ENCODE measurements at places on chromosomes 3 and 15. TPM values are rescaled to one million over a fixed set of nuclear protein-coding genes. Genes with fewer than 3 reads are reported as not detected.

Gene SPINK8
- polyA plus RNA-seq, result not detected

Gene POU1F1
- polyA plus RNA-seq, result not detected

Gene ANKRD34C
- polyA plus RNA-seq, result not detected

DNA sequence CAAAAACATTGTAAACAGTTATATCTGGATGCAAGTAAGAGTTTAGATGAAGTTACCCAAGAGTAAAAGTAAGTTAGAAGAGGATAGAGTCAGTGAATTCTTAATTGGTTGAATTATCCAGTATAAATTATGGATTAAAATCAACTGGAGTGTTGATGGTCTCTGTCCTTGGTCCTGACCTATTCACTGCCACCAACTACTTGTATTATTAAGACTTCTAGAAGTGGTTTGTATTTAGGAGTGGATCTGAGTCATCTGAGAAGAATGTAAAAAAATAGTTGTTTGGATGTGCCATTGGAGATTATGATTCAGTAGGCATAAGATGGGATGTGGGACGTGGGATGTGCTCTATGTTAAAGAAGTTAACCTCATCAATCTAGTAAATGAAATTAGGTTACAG lies 86.4 kb downstream of the SYNPR start:
- DNase-seq, result no peak

- no peak for DNase-seq
These were observed 6.6 kb downstream of the MOBP start for GRCh38 chr3:39474126-39474515.

- no peak for DNase-seq
These were observed 42.6 kb downstream of the WHAMM start for GRCh38 chr15:82851981-82852511.

DNA sequence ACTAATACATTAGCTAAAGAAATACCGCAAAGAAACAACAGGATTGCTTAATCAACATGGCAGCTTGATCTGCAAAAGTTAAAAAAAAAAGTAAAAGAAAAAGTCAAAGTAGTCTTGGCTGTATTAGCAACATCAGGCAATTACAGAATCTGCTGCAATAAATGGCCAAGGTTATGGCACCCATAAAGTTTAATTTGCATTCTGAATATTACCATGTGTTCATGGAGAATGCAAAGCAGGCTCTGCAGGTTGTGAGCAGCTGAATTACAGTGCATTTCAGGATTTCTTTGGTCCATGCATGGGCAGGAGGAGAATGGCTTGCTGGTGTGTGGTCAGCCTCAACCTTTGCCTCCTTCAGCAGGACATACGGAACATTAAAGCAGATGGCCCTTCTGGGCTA lies 199.1 kb upstream of the AZI2 start:
- no peak for DNase-seq

Data from K562 (cell line).